ENCODE measurements at places on chromosomes 2 and 18.

- DNase-seq: peak; percentile 72
Measured at GRCh38 chr2:215695861-215696260, 260.0 kb upstream of the FN1 start.

GRCh38 chr2:169205176-169205575 lies 135.8 kb downstream of the DHRS9 start:
- no peak for DNase-seq

GRCh38 chr2:29139731-29140130 lies 24.5 kb downstream of the CLIP4 start:
- no peak for DNase-seq

DNA sequence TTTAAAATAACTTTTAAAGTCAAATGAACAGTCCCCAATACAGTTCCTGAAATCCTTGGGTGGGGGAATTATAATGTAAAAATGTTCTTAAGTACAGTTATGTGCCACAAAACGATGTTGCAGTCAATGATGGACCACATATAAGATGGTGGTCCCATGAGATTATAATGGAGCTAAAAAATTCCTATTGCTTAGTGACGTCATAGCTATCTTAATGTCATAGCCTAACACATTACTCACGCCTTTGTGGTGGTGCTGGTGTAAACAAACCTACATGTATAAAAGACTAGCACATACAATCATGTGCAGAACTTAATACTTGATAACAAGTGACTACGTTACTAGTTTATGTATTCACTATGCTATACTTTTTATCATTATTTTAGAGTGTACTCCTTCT lies 109.4 kb downstream of the EPB41L3 start:
- no peak for DNase-seq

DNA sequence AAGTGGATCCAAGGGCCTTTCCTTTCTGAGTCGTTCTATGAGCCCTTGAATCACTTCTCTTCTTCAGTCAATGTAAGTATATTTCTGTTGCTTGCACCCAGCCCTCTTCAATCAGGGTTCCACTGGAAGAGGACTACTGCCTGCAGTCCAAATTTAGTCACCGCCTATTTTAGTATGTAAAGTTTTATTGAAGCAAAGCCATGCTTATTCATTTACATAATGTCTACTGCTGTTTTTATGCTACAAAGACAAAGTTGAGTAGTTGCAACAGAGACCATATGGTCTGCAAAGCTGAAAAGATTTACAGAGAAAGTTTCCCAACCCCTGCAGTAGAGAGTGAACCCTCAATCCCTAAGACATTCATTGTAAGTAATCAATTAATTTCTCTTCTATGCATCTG lies 332.5 kb upstream of the TNP1 start:
- DNase-seq: no peak

DNA sequence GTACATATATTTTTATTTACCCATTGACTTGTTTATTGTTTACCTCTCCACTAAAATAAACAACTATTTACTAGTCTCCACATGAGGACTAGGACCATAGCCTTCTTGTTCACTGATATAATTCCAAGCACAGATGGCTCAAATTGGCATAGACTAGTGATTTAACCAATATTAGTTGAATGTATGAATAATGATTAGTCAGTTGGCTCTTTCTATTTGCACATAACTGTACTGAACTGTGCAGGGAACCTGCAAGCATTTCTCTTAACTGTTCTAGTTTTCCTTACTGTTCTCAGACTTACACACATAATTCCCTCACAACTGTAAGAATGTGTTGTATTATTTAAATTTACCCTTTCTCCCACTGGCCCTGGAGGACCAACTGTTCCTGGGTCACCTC lies 91.9 kb downstream of the COL3A1 start:
- DNase-seq: no peak

- DNase-seq: no peak
Measured at GRCh38 chr2:217667512-217667911, 335.3 kb downstream of the TNS1 start.

DNA sequence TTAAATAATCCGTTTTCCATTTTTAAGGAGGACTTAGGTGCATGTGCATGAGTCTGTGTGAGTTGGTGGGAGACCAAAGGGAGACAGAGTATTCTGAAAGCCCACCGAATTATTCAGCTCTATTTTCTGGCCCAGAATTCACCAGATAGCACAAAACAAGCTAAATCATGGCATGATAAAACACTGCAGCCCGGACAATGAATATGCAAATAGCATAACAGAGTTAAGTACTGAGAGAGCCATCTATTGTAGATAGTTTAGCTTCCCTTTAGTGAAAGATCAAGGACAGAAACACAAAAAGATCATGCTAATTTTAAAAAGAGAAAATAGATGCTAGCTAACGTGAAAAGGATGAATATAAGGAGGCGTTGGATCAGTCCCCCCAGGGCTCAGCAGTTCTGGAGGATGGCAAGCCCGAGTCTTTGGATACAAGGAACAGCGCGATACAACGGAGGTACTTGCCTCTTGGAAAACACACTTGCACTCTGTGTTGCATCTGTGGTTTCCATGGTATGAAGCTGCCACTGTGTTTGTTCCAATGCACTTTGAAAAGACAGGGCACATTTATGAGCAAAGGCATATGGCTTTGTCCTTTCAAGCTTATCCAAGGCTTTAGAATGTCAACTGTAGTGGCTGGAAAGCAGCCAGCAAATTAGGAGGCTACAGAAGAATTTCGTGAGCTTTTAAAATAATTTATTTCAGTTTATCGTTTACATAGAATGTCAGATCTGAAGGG lies 119.9 kb downstream of the LYPD1 start:
- DNase-seq: no peak

DNA sequence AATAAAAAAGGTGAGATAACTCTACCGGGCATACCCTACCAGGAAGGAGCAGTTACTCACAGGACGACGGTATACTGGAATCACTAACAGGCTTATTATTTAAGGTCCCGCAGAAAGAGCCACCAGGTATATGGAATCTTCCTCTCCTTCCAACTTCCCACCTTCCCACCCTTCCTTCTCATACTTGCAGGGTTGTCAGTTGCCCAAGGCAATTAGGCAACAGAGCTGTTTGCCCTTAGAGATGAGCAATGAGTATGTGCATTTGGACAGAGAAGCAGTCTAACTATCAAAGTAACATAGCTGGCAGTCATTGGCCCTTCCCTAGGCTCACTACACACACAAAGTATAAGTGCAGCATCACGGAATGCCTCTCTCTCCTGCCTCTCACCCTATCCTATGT lies 32.1 kb upstream of the EVA1A start:
- DNase-seq: no peak

DNA sequence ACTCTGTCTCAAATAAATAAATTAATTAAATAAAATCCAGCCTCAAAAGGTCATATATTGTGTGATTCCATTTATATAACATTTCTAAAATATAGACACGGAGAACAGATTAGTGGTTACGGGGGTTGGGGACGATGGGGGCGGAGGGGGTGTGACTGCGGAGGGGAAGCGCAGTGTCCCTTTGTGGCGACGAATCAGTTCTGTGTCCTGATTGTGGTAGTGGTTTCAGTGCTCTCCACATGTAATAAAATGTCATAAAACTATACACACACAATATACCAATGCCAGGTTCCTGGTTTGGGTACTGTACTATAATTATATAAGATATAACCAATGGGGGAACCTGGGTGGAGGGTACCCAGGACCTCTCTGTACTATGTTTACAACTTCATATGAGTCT lies 186.4 kb downstream of the ANAPC1 start:
- DNase-seq: no peak

GRCh38 chr18:25360301-25360899 lies 8.4 kb upstream of the ZNF521 start:
- DNase-seq: peak; percentile 21

- DNase-seq: no peak
Measured at GRCh38 chr18:13530033-13530878, 196.1 kb downstream of the FAM210A start.

DNA sequence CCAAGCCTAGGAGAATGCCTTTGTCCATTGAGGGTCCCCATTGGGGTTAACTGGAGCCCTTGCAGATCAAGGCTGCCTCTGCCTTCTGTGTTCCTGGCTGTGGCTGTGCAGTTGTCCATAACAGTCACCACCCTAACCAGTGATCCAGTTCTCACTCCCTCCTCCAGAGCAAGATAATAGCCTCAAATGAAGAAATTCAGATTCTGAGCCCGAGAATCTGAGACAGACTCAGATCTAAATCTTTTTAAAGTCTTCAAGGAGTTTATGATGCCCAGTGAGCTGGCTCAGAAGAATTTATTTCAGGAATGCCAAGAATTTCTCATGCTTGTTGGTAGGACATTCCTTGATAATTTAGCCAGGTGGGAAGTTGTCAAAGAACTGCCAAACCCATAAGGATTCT lies 44.3 kb upstream of the RAB6C start:
- DNase-seq: no peak

GRCh38 chr2:88110830-88111229 lies 17.0 kb downstream of the FABP1 start:
- DNase-seq: no peak

DNA sequence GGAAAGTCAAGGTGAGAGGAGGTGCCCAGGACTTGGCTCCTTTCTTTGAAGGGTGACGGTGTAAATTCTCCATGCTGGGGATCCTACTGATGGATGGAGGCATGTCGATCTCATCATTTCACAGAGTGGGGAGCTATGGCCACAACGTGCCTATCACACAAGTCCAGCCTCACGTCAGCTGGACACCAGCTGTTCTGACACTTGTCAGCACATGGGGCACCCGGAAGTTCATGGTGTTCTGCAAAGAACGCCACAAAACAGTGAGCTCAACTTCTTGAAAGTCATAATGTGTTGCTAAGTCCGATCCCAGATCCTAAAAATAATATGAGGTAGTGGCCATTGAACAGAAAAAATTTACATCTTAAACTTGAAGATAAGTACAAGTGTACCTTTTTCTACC lies 12.3 kb downstream of the PAX8 start:
- no peak for DNase-seq

- no peak for DNase-seq
Measured at GRCh38 chr18:29712785-29713184, 1329.8 kb downstream of the DSC3 start.

- DNase-seq: no peak
Measured at GRCh38 chr2:105928563-105928962, 183.9 kb downstream of the NCK2 start.

DNA sequence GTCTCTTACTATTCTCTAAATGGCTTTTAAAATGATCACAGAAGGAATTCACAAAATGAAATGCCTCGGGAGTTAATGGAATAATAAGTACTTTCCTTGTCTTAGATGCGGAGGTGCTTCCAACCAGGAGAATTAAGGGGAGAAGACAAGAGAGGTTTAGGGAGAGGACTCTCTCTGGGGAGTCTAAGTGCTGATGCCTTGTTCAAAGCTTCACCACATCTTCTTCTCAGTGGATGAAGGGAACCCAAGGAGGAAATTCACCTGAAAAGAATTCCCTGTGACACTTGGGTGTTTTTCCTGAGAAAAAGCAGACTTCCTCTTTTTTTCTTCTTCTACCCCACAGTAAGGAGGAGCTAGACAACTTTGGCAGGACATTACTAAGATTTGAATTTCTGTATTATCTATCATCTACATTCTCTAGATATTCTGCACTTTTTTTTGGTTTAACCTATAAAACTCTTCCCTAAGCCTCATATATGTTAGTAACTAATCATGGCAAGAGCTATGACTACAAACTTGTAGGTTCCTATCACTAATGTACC lies 70.1 kb upstream of the GRB14 start:
- no peak for DNase-seq

DNA sequence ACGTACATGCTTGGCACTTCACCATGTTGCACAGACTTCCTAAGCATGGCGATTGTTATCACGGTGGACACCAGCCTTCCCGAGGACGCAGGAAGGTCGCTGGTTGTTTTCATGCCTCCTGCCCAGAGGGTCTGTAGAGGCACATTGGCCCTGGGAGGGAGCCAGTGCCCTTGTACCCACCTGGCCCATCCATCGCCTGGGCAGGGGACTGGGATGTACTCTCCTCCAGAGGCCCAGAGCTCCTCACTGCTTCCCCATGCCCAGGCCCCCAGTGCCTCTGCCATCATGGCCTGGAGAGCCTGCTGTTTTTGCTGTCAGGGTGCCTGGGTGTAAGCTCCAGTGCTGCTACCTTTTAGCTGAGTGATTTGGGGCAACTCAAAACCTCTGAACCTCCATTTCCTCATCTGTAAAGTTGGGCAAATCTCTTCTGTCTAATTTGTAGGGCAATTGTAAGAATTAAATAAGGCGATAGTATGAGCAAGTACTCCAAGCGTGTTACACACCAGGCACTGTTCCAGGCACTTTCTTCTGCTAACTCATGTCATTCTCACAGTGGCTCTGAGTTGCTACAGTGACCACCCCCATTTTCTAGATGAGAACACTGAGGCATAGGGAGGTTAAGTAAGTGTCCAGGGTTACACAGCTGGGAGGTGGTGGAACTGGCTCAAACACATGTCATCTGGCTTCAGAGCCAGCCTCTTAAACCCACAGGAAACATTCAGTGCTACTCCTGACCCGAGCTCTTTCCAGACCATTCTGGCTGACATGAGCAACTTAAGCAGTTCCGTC lies 45.3 kb downstream of the GREB1 start:
- no peak for DNase-seq

- no peak for DNase-seq
Measured at GRCh38 chr2:217030081-217030480, 170.2 kb upstream of the TNP1 start.

GRCh38 chr2:11073776-11074175 lies 81.5 kb upstream of the SLC66A3 start:
- peak; percentile 42 for DNase-seq

DNA sequence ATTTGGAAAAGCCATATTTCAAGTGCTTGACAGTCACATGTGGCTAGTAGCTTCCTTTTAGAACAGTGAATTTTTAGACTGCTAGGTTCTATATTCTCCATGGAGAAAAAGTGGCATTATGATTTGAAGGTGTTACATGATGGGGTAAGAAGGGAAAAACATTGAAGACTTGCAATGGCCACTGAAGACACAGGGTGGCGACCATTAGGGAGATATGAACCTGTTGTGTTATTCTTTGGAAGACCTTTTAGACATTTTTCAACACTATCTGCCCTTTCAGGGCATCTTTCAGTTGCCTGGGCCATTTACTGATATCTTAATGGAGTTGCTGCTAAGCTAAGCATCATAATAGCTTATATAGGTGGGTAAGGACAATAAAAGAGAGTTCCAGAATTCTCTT lies 1387.2 kb downstream of the SUCLG1 start:
- no peak for DNase-seq

GRCh38 chr2:71609029-71609428 lies 155.7 kb downstream of the DYSF start:
- DNase-seq: no peak

- no peak for DNase-seq
Measured at GRCh38 chr2:121338281-121338680, 53.3 kb upstream of the TFCP2L1 start.

DNA sequence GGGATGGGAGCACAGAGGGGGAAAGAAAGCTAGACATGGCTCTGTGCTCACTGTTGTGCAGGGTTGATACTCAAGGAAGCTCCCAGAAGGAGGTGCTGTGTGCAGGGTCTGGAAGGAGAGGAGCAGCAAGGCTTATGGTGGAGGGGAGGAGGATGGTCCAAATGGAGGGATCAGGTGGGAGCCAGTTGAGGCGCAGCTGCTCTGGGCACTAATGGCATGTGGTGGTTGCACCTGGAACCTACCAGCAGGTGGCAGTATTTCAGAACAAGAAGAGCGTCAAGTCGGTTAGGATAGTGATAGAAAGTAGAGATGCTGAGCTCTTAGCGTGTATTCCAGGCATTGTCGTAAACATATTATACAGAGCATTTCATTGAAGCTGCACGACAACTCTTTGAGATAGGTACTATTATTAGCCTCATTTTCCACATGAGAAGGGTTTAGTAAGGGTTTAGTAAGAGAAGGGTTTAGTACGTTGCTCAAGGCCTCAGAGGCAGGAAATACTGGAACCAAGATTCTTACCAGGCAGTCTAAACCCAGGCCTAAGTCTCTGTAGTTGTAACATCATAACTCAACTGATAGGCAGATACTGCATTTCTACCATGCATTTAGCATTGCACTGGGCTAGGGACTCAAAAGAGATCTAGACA lies 223.7 kb downstream of the CYP26B1 start:
- peak; percentile 66 for DNase-seq

Measured in amniotic epithelial cell (primary cell).